GM19239 (cell line): ENCODE measurements at places on chromosomes 2 and 18.

DNA sequence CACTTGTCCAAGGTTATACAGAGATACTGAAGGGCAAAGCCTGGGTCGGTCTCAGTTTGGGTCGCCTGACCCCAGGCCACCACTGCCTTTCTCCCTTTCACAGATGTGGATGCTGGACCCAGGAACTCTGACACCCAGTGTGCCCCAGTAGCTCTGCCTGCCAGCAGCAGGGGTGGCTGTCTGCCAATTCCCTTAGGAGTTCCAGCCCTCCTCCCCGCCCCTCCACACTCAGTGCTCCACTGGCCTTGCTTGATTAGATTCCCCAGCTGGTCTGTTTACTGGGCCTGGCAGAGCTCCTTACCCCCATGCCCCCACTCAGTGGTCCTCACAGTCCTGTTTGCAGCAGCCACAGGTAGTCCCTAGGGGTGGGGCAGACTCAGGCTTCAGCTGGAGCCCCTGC, 75.5 kb downstream of the NPAS2 start:
- no peak for DNase-seq

GRCh38 chr18:58228176-58228575, 184.2 kb downstream of the NEDD4L start:
- DNase-seq = no peak

DNA sequence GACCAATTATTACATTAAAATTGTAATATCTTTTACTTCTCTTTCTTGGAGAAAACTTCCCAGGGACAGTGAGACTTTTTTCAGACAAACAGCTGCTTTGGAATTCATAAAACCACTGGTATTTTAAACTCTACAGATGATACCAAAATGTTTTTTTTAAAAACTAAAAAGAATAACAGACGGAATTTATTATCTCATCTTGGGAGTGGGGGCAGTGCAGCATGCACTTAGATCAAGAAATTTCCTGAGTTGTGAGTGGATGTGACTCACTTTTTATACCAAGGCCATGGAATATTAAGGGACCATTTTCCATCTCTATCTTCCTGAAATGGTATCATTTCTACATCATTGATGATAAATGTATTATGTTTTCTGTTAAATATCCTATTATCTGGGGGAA, 422.8 kb upstream of the HNRNPA3 start:
- DNase-seq = no peak

DNA sequence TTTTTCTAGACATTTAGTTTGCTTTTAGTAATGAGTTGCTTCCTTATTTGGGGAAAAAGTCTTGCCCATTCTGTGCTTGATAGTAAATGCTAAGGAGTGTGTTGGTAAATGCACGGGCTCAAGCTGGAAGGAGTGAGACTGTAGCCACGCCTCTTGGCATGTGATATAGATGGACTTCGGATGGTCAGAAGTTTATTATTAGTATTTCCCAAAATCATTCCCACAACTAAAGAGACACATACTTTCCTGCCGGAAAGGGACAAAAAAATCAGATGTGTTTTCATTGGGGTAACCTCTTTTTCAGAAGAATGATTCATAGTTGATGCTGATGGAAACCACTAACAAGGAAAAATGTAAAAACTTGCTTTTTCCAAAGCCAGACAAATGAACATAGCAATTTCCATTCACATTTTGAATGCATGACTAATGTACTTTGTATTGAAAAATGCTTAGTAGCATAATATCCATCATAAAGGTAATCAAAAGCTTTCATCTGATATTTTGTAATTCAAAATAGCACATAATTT, 133.2 kb downstream of the ZNF532 start:
- DNase-seq = no peak

- DNase-seq = no peak
Measured at GRCh38 chr2:241002275-241003046, 4.0 kb downstream of the SNED1 start.

DNA sequence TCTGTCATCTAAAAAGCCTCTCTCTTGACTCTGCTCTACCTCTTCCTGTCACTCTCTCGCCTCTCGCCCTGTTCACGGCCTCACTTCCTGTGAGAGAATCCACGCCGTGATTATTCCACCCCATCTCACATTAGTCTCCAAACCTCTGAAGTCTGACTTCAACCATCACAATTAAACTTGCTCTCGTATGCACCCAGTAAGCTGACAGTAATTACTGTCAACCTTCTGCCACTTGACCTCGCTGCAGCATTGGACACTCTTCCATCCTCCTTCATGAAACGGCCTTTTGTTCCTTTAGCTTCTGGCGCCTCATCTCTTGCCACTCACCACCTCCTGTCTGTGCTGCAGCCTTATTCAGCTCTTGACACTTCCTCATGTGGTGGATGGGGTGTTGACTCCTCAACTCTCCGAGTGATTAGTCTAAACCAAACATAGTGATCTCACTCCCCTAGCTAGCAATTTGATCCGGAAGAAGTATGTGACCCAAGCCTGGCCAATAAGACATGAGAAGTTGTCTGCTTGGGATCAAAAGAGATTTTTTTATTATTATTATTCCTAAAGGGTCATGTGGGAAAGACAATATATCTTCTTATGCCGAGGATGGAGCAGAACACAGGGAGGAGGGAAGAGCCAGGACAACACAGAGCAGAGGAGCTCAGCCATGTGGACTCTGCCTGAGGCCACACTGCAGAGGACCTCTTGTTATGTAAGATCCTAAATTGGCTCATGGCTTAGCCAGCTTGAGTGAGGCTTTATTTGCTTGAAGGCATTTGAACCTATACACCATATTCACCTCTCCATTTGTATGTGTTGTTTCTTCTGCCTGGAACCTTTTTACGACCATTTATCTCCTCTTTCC, 38.4 kb upstream of the MYO1B start:
- DNase-seq = no peak

DNA sequence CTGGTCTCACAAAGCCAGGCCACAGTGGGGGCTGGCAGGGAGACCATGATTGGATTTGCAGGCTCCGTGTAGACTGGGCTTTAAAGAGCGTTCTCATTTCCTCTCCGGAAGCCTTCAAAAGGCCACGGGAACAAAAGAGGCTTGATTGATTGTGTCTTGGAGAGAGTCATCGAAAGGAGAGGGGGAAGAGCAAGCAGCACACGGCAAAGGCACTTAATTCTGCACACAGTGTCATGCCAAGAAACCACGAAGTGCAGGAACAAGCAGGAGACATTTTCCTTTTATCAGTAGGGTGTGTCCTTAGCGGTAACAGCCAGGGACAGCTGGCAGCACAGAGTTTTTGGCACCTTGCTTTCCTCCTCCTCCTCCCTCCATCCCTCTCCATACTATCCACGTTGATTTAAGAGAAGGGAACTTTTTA, 47.7 kb downstream of the GLI2 start:
- DNase-seq = no peak

DNA sequence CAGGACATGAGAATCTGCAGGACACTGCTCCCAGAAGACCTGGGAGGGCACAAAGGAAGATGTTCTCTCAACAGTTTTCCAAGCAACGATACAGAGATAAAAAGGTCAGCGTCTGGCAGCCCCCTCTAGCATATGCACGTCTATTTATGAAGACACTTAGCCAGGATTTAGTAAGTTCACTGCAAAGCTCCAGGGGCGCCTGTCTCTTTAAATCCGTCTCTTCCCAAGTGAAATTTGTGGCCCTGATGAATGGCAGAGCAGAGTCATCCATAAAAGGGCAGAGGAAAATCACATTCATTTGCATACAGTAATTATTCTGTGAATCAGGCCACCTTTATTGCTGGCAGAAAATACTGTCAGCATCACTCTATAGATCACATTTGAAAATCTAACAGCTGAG, 390.9 kb upstream of the SMIM21 start:
- no peak for DNase-seq

GRCh38 chr2:127108090-127108523, 1.2 kb upstream of the BIN1 start:
- no peak for DNase-seq

DNA sequence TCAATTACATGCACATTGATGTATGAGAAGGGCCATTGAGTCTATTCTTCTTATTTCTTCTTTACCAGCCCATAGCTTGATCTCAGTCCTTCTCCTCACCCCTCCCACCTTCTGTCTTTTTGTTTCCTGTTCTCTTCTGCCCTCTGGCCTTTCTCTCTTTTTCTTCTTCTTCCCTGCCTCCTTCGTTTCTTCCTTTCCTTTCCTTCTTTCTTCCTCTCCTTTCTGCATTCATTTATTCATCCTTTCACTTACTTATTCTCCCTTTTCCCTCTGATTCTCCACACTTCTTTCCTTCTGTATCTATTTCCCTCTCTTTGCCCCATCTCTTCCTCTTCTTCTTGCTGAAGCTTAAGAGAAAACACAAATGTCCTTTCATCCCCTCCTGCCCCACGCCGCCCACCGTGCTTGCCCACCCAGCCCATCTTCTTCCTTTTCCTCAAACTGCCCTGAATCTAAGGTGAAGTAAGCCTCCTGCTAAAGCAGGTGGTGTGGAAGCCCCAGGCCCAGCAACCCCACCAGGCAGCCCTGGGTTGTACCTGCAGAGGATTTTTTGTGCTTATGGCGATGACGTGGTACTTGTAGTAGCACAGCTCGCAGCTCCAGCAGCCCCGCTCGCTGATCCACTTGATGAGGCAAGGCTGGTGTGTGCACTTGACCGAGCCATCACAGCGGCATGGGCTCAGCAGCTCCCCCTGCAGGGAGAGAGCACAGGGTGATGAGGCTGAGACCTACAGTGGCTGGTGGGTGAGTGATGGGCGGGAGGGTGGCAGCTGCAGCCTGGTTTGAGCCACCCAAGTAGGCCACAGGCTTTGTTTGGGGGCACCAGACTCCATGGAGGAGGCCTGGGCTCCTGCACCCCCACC, 89.0 kb downstream of the MARCHF4 start:
- peak; percentile 13 for DNase-seq

DNA sequence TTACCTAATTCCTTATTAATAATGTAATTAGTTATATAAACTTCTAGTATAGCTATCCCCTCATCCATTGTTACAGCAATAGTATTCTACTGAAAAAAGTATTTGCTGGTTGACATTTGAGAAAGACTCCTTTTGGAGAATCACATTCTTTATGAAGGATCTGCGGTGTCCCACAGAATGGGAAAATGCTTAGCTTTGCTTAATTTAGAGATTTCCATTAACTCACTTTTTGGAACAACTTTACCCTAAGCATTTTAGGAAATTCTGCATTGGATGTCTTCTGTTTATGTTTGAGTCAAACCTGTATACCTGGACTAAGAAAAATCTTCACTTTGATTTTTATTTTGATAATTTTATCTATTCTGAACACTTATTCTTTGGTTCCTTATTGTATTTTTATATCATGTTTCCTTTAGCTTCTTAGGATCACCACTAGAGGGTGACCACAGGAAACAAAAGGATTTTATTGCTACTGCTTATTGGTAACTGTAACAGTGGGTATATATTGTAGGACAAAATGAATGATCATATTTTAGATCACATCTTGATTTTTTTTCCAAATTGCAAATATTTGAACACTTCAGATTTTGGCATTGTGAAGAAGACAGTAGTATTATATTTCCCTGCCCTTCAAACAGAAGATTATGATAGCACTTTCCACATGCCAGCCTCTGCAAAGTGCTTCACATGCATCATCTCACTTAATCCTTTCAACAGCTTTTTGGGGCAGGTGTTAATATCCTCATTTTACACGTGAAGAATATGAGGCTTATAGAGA, 79.6 kb downstream of the MIB1 start:
- DNase-seq = no peak

DNA sequence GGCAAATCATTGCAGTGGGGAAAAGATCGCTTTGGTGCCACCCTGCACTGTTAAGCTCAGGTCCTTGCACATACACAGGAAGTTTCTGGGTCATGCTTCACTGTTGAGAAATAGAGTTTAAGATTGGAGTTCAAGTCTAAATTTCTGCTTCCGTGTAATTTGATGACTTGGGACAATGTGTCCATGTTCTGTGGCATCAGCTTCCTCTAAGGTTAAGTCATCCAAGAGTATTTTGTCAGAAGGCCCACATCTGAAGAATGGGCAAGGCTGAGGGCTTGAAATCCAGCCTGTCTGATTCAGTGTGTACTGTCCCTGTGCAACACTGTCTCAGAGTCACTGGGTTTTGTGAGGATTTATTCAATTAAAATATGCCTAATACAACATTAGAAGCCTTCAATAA, 880.7 kb downstream of the SUCLG1 start:
- DNase-seq = no peak
